ENCODE measurements at places on chromosomes 1 and 21. TPM values are rescaled to one million over a fixed set of nuclear protein-coding genes. Genes with fewer than 3 reads are reported as not detected.

The RIIAD1 gene
- not detected for total RNA-seq

The B3GALT2 gene
- not detected for total RNA-seq

The NTRK1 gene
- 0.19 TPM for total RNA-seq

The RPTN gene
- not detected for total RNA-seq

The FCRL4 gene
- 0.38 TPM for total RNA-seq

The GGPS1 gene
- 19.6 TPM for total RNA-seq

The CGN gene
- 6.6 TPM for total RNA-seq

The EMC1 gene
- 37.0 TPM for total RNA-seq

The CFHR5 gene
- total RNA-seq = not detected

The TRIM62 gene
- total RNA-seq = 4.2 TPM

The ZNF593OS gene
- not detected for total RNA-seq

The CACNA1S gene
- total RNA-seq = not detected

The SOX13 gene
- 0.27 TPM for total RNA-seq

The CDC73 gene
- total RNA-seq = 42.8 TPM

The PTPRC gene
- 157 TPM for total RNA-seq

The CA6 gene
- total RNA-seq = not detected

The CEPT1 gene
- 53.6 TPM for total RNA-seq

The PLPP3 gene
- total RNA-seq = 12.1 TPM

The WNT9A gene
- not detected for total RNA-seq

The CRNN gene
- not detected for total RNA-seq

The FOXO6 gene
- not detected for total RNA-seq

The FAM72D gene
- 8.6 TPM for total RNA-seq

The UMODL1 gene
- total RNA-seq = not detected

The VASH2 gene
- total RNA-seq = 29.2 TPM

The FAM78B gene
- 2.9 TPM for total RNA-seq

The RAB3B gene
- total RNA-seq = 0.21 TPM

The S100A3 gene
- total RNA-seq = 0.29 TPM

The SARS1 gene
- total RNA-seq = 110 TPM

The FMN2 gene
- not detected for total RNA-seq

The LINGO4 gene
- total RNA-seq = not detected

The HSD11B1 gene
- not detected for total RNA-seq

The KANK4 gene
- not detected for total RNA-seq

The KCNJ6 gene
- not detected for total RNA-seq

The AMY1C gene
- total RNA-seq = not detected

The MR1 gene
- 26.3 TPM for total RNA-seq

The CEP170 gene
- 56.5 TPM for total RNA-seq

The COX20 gene
- total RNA-seq = 28.4 TPM

The OR10J5 gene
- total RNA-seq = not detected

The CYYR1 gene
- total RNA-seq = 0.13 TPM

The S100A7 gene
- total RNA-seq = not detected

The RSPO1 gene
- not detected for total RNA-seq

The C1orf116 gene
- total RNA-seq = 0.08 TPM

The GJC2 gene
- 0.44 TPM for total RNA-seq

The TFF1 gene
- 0.40 TPM for total RNA-seq

The OR2T1 gene
- not detected for total RNA-seq

The B3GALNT2 gene
- total RNA-seq = 15.6 TPM

The SCNM1 gene
- total RNA-seq = 51.0 TPM

The OR2M3 gene
- total RNA-seq = not detected

The CD1E gene
- not detected for total RNA-seq
